ENCODE measurements at places on chromosomes 11 and 22. TPM values are rescaled to one million over a fixed set of nuclear protein-coding genes. Genes with fewer than 3 reads are reported as not detected.
A peak's percentile ranks its signal among the peaks of the same experiment; 100 is the strongest.

DNA sequence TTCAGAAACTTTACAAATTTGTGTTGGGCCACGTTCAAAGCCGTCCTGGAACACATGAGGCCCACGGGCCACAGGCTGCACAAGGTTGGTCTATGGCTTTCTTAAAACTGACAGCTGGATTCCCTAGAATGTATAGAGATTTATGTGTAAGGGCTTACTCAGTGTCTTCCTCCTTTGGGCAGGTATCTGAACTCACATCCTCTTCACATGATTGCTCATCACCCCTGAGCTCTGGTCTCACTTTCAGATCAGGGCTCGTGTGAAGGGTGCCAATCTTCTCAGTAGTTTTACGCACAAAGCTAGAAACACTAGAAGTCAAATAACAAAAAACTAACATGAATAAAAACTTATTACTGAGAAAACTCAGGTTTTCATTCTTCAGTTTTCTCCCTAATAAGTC, 27.1 kb downstream of the HPS5 start:
- H3K4me1 ChIP-seq = no peaks in the 10 kb centered on the region
- no peak overlapping the region for H3K4me3 ChIP-seq
- DNase-seq = no peak
- no peaks in the 10 kb centered on the region for H3K27me3 ChIP-seq
- no peak overlapping the region for H3K27ac ChIP-seq

- no peak overlapping the region for H3K4me3 ChIP-seq
- H3K4me1 ChIP-seq = no peaks in the 10 kb centered on the region
- no peaks in the 10 kb centered on the region for H3K36me3 ChIP-seq
- H3K27me3 ChIP-seq = no peaks in the 10 kb centered on the region
- no peak overlapping the region for H3K27ac ChIP-seq
These were observed 44.0 kb downstream of the KIAA1671 start for GRCh38 chr22:24996420-24996952.

Gene LARGE2
- polyA plus RNA-seq = 0.13 TPM

- peaks cover 32% of the 10 kb centered on the region for H3K36me3 ChIP-seq
- no peak overlapping the region for H3K27ac ChIP-seq
- peak; percentile 90 for DNase-seq
- no peak overlapping the region for H3K4me3 ChIP-seq
- no peaks in the 10 kb centered on the region for H3K4me1 ChIP-seq
These were observed 14.0 kb downstream of the RPUSD4 start for GRCh38 chr11:126197277-126197939.

Gene ARHGAP20
- polyA plus RNA-seq = 1.2 TPM

DNA sequence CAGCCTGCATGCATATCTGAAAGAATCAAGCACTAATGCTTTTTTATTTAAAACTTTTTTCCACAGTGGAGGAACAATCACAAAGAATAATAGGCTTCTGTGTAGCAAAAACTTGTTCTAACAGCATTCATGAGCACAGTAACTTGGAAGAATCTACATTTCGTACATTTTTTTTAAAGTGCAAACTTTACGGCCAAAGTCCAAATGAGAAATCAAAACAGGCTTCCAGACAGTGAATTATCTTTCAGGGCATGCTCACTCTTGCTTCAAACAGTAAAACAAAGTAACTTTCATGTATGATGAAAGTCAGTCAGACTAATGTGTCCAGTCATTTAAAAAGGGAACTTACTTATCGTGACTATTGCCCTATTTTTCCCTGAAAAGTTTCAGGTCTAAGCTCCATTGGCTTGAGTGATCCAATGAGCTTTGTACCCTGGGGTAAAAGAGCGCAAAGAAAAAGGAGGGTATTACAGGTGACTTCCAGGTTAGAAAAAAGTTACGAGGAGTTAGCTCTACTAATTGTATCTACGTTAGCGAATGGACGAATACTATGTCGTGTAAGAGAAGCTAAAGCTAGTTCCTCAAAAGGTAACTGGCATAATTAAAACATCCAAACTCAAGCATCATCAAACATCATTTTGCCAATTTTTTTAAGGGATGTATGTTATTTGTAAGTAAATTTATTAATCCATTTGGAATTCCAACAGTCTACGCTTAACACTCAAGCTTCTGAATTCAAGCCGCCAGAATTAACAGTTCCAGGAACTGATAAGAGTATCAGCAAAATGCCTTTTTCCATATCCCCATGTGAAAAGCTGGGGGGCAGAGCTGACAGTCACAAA, 1.7 kb downstream of the PICALM start:
- DNase-seq = no peak
- H3K27me3 ChIP-seq = no peaks in the 10 kb centered on the region
- H3K36me3 ChIP-seq = no peaks in the 10 kb centered on the region
- peak overlapping the region; percentile 98 for H3K27ac ChIP-seq
- peaks cover 10% of the 10 kb centered on the region for H3K4me1 ChIP-seq

GRCh38 chr11:94938095-94939055, 35.0 kb downstream of the CWC15 start:
- no peaks in the 10 kb centered on the region for H3K36me3 ChIP-seq
- H3K27me3 ChIP-seq = no peaks in the 10 kb centered on the region
- peak; percentile 92 for DNase-seq
- peaks cover 24% of the 10 kb centered on the region for H3K4me1 ChIP-seq
- peak overlapping the region; percentile 64 for H3K27ac ChIP-seq
- H3K4me3 ChIP-seq = no peak overlapping the region

GRCh38 chr11:105226091-105226490, 86.5 kb upstream of the CARD18 start:
- no peaks in the 10 kb centered on the region for H3K27me3 ChIP-seq
- peak; percentile 68 for DNase-seq
- peaks cover 8% of the 10 kb centered on the region for H3K4me1 ChIP-seq
- H3K27ac ChIP-seq = no peak overlapping the region

DNA sequence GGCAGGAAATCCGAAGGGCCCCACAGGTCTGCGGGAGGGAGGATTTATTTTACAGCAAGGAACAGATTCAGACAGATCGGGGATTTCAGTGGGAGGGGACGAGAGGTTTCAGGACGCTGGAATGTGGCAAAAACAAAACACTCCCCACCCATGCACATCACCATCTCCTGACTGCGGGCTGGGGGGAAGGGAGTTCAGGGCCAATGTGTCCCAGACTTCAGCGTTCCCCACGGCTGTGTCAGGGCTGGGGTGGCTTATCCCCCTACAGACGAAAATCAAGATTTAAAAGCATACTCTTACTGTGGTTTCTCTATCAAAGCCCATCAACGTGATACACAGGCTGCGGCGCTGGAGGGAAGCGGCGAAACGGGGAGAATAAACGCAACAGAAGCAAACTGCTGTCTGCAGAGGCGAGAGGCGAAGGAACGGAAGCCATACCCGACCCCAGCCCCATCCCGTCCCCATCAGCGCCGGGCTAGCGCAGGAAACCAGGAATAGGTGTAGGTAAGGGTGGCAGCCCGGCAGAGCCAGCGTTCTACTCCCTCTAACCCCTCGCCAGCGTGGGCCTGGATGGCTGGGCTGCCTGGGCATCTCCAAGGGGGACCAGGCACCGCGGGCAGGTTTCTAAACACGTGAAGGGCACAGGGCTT, 2.7 kb downstream of the TENM4 start:
- peak; percentile 63 for DNase-seq
- no peaks in the 10 kb centered on the region for H3K27me3 ChIP-seq
- peak overlapping the region; percentile 57 for H3K4me3 ChIP-seq
- H3K4me1 ChIP-seq = peaks cover 8% of the 10 kb centered on the region

DNA sequence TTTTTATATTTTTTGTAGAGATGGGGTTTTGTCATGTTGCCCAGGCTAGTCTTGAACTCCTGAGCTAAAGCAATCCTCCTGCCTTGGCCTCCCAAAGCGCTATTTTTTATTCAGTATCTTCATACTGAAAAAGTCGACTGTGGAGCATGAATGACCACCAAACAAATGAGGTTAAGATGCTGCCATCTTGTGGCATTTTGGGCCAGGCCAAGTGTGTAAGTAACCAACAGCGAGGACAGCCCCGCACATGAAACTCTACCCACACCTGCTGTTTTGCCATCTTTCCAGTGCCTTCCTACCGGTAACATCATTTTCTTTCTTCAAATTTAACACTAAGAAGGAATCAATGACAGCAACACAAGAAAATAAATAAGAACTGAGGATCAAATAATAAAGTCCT, 32.2 kb upstream of the AQP11 start:
- no peaks in the 10 kb centered on the region for H3K27me3 ChIP-seq
- peak; percentile 9 for DNase-seq
- no peak overlapping the region for H3K4me3 ChIP-seq
- H3K4me1 ChIP-seq = peaks cover 13% of the 10 kb centered on the region
- H3K36me3 ChIP-seq = no peaks in the 10 kb centered on the region
- no peak overlapping the region for H3K27ac ChIP-seq
